ENCODE measurements at places on chromosomes 1 and 21.

DNA sequence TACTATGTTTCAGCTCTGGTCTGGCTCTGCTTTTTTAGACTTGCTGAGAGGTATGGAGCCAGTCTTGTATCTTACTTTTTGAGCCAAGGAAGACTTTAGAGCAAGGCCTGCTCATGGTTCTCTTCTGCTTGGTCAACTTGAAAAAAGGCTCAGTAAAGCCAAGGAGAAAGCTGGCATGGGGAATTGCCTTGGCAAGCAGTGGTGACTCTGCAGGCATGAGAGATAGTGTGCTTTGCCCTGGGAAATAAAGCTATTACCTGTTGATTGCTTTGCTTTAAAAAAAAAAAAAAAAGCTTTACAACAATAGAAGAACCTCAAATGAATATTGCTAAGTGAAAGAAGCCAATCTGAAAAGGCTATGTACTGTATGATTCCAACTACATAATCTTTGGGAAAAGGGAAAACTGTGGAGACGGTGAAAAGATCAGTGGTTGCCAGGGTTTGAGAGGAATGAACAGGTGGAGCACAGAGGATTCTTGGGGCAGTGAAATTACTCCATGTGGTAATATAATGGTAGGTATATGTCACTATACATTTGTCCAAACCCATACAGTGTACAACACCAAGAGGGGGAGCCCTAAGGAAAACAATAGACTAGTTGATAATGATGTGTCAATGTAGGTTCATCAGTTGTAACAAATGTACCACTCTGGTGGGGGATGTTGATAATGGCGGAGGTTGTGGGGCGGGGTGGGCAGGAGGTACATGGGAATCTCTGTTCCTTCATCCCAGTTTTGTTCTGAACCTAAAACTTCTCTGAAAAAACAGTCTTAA lies 87.6 kb downstream of the HMCN1 start:
- no peak for DNase-seq

GRCh38 chr1:203286161-203286984 lies 18.9 kb upstream of the BTG2 start:
- no peak for DNase-seq

- DNase-seq = no peak
Measured at GRCh38 chr1:205613854-205614412, 17.9 kb downstream of the ELK4 start.

- no peak for DNase-seq
Measured at GRCh38 chr1:215417122-215417521, 150.0 kb upstream of the KCTD3 start.

DNA sequence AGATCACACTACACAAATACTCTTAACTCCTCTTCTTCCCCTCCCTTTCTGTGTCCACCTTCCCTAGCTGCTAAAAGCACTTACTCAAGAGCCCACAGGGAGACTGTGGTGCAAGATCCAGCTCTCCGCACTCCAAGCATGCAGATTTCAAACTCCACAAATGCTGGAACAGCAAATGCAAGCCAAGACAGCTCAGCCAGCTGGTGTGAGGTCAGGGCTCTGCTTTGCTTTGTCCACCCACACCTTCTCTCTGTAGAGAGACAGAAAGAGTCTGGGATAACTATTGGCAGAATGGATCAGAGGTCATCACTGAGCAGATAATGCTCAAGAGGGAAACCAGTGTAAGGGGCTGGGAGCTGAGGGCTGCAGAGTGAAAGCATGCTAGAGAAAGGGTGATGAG lies 45.2 kb upstream of the DPT start:
- no peak for DNase-seq

DNA sequence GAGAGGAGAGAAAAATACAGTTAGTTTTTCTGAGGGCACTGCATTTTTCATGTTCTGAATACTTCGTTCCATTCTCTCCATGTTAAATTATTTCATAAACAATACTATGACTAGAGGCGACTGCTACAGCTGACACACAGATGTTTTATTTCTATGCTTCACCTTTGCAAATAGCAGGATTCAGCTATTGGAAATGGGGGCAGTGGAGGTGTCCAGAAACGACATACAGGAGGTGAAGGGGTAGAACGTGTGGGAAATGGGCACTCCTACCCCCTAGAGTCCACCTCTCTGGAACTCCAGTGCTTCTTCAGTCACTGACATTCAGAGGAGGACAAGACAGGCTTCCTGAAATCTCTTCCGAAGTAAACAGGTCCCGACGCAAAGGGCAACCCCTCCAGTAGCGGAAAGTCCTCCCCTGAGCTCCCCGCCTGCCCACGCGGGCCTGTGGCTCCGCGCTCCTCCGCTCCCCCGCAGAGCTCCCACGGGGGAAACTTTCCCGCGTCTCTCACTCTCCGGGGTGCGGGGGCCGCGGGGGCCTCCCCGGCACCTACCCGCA lies 480 bp downstream of the DPYD start:
- no peak for DNase-seq

- no peak for DNase-seq
Measured at GRCh38 chr1:119083980-119084379, 56.5 kb downstream of the WARS2 start.

- no peak for DNase-seq
Measured at GRCh38 chr1:233679591-233680373, 65.9 kb downstream of the KCNK1 start.

Measured in RWPE2 (cell line).